ENCODE measurements at places on chromosomes 12 and 14.

GRCh38 chr12:118377884-118378470, 1.6 kb downstream of the SUDS3 start:
- DNase-seq = peak; percentile 86

DNA sequence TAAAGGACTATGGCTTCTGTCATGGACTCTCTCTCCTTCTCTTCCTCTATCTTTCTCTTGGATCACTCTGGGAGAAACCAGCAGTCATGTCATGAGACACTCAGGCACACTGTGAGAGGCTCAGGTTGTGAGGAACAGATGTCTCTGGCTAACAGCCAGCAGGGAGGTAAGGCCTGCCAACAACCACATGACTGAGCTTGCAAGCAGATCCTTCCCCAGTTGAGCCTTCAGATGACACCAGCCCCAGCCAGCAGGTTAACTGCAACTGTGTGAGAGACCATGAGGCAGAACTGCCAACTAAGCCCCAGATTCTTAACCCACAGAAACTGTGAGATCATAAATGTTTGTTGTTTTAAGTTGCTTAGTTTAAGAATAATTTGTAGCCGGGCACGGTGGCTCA, 90.6 kb downstream of the VCPKMT start:
- peak; percentile 34 for DNase-seq

DNA sequence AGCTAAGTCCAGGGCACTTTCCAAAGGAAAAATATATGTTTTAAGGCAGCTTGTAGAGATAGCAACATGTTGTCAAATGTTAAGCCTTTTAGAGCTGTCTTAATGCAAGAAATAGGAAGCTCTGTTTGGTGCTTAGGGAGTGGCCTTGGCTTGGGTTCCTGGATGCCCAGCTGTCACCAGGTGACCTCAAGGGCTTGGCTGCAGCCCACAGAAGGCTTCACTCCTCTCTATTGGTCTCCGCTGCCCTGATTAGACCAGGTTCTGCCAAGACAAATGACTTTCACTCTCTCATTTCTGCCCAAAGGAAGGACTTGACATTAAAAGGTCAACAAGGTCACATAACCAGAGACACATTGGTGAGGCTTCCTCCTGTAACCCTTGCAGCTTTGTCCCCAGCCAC, 76.8 kb downstream of the WSCD2 start:
- DNase-seq = no peak

DNA sequence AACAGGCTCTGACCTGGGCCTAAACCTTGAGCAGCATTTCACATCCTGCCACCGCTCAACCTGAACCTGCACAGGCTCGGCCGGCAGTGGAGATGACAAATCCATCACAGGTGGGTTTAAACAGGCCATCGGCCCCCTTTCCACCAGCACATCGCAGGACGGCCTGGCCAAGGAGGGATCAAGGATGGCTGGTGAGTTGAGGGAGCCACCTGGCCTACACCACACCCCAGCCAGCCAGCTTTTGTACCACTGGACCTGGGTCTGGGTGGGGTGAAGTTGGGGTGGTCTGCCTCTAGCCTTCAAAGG, 14.2 kb downstream of the MMAB start:
- no peak for DNase-seq

DNA sequence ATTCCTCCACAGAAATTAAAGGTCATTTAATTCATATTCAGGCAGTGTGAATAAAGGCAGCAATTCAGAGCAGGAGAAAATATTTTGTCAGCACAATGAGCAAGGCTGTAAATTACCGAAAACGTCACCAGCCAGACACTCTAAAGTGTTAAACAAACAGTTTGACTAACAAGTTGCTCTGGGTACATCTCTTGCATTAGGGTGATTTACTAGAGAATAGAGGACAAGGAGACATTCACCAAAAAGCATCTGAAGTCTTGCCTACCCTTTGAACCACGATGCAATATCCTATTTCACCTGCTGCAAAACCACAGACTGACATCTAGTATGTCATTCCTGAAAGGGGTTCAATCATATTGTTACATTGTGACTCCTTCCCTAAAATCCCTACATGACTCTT, 27.1 kb upstream of the GPHB5 start:
- no peak for DNase-seq

Data from activated CD4-positive, alpha-beta T cell treated with anti-CD3 and anti-CD28 coated beads, Interleukin-2, amount 50 U/mL, for 48 hours (primary cell).